ENCODE measurements at places on chromosomes 12 and 14.

DNA sequence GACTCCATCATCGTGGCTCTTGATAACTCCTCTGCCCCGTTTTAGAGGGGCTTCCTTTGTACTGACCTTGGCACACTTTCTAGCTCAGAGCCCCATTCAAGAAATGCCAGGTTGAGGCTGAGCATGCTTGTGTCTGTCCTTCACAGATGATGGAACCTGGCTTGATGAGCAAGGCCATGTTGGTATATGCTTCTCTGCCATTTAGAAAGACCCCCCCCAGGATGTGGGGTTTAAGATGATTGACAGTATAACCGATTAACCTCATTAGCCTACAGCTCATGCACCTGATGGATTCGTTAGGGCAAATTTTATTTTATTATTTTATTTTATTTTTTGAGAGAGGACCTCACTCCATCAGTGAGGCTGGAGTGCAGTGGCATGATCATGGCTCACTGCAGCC lies 21.0 kb downstream of the BATF start:
- no peak for DNase-seq

- no peak for DNase-seq
These were observed 1087.4 kb upstream of the FLRT2 start for GRCh38 chr14:84442521-84442920.

DNA sequence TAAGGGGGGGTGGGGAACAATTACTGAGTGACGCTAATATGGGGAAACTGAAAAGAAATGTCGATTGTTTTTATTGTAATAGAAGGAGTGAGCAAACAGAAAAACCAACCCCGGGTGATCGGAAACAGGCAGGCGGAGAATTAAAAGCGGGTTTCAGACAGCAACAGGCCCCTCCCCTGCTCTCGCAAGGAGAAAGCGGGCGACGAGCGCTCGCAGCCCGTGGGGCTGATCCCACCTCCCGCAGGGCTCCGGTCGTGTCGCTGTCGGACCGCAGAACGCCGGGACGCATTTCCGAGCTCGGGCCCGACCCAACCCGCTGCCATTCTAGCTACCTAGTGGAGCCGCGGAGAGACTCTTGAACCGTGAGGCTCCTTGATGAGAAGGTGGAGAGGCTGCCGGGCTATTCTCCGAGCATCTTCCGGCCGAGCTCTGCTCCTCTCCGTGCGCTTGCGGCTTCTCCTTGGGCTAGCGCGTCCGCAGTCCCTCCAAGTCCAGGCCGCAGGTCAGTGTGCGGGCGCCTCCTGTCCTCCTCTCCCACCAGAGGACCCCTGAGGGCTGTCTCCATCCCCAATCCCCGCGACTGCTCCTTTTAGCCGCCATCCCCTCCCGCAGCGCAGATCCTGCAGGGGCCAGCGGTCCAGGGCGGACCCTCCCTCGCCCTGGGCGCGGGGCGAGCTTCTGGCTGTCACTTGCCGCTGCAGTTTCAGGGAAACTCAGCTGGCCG lies 4.1 kb upstream of the PAX9 start:
- DNase-seq = no peak

DNA sequence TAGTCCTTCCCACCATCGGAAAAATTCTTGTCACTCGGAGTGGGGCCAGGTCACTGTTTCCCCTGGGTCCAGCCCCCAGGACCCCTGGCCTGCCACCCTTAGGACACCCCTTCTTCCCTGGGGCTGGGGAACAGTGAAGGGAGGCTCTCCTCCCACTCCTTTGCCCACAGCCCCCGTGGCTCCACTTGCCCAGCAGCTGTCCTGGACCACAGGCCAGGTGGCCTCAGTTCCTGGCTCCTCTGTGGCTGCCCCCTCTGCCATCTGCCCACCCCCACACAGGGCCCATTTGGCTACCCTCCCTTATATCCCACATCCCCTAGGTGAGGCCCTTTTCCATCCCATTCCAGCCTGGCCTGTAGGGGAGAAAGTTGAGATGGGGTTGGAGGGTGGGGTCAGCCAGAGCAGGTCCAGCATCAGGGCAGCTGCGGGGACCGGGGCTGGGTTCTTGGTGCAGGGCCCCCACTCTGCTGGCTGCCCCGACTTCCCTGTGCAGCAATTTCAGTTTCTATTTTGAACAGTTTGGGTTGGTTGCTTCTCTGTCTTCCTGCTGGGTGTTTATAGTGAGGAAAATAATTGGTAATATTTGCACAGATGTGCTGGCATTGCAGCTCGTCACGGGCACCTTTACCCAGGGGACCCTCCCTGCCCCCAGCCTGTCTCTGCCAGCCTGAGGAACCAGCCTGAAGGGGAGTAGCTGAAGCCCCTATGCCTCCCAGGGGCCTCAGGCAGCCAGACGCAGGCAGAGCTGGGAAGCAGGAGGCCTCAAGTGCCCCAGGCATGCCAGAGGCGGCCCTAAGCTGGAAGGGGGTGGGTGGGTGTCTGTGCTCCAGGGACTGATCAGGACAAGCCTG lies 23.4 kb downstream of the SYNDIG1L start:
- no peak for DNase-seq

GRCh38 chr12:7959701-7960121 lies 23.7 kb upstream of the SLC2A3 start:
- peak; percentile 68 for DNase-seq

DNA sequence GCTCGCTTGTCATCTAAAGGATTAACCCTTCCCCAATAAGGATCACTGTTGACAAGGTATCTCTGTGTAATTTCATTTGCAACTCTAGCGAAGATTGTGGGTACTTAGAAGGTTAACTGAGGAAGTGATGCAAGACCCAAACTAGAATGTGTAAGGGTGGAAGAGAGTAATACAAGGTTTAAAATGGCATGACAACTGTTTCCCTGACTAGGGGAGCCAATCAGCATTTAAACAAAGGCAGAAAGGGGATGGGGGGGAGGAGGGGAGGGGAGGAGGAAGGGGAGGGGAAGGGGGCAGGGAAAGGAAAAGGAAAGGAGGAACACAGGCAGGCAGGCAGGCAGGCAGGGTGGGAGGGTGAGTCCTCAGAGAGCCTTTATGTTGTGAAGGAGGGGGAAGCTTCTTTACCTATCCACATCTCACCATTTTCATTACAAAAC lies 31.1 kb downstream of the NRDE2 start:
- DNase-seq = no peak

DNA sequence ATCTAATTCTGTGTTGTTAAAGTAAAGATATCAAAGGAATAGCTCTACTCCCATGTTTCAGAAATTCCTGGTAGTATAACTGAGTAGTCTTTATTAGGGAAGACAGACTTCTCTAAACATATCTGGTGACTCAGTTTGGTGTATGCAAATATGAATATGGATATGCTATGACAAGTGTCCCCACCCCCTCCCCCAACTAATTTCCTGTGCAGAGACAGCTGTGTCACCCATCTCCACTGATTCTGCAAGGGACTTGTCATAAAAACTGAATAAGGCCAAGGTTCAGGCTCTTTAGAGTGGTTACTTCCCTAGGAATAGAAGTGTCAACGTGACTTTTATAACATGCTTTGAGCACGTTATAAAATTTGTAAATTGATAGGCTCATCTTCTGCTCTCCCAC lies 429.1 kb downstream of the DAD1 start:
- peak; percentile 7 for DNase-seq

DNA sequence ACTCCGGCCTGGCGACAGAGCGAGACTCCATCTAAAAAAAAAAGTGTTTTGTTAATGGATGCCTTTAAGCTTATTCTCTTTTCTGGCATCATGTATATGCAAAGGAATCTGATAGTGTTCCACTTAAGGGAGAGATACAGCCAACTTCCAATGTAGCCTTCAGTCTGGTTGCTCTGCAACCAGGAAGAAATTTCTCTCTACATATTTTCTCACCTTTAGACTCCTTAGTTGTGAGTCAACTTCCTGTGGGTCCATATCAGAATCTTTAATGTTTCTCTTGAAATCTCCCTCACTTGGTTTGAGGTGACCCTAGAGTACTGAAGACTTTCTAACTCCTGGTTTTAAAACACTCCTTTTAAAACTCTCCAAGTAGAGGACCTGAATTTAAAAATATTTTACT lies 340.4 kb downstream of the SLC6A15 start:
- no peak for DNase-seq

DNA sequence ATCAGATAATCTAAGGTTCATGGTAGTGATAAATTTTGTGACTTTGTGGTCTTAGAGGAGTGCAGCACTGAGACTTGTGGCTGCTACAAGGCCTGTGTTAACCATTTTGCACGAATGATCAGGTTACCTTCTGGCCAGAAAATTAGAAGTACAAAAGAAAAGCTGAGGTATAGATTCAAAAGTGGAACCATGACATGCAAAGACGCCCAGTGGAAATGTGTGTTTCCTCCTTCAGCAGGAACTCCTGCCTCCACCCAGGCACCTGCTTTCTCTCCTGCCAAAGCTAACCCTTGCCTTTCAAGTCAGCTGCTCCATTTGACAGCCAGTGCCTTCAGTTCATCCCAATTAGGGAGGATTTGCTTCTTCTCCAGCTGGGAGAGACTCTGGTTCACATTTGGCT lies 10.1 kb downstream of the PDE6H start:
- no peak for DNase-seq

All from CD4-positive, alpha-beta T cell treated with Interleukin-17A for 1 hour (primary cell).